ENCODE measurements at places on chromosomes 11 and 22.

GRCh38 chr22:36977401-36977861 is 41.8 kb downstream of the TST start:
- DNase-seq, result peak; percentile 76

DNA sequence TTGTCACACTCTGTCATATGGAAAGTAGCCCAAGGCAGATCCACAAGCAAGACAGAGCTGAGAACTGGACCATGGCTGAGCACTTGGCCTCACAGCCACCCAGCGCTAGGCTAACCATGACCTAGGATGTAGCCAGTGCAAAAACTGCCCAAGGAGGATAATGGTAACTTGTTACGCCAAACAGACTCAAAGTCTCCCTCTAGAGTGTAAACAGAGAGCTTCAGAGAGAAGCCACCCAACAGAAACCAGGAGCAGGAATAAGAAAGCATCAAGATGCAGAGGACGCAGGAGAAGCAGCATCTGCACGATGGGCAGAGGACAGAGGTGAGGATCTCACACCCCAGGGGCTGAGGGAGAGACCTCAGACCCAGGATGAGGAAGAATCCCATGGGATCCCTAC is 97.9 kb downstream of the RCN1 start:
- DNase-seq, result no peak

- no peak for DNase-seq
Observed at GRCh38 chr22:33038131-33038772, 19.9 kb downstream of the SYN3 start.

GRCh38 chr11:116595305-116595880 is 177.4 kb downstream of the BUD13 start:
- DNase-seq, result no peak

- no peak for DNase-seq
Observed at GRCh38 chr22:29563652-29564460, 10.3 kb upstream of the THOC5 start.

DNA sequence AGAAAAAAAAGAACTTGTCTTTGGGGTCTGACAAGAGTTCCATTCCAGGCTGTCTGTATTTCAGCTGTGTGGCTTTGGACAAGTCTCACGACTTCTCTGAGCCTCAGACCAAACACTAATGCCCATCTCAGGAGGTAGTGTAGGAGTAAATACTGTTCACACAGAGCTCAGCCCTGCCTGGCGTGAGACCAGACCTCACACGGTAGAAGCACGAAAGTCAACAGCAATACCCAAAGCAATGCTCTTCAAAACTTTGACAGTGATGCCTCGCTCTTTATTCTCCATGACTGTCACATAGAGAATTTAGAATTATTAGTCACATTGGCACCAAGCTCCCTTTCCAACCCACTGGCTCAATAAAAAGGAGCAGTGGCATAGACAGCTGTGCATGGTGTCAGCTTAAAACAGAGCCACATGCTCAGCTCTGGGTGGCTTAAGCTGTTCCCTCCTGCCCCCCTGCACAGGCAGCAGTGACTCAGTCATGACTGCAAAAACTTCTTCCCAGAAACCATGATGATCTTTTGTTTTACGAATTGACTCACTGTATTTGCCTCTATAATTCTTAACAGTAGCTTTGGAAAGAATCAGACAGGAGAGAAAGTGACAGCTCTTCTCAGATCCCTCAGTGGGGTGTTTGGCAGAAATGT is 74.0 kb upstream of the PHF21B start:
- no peak for DNase-seq

DNA sequence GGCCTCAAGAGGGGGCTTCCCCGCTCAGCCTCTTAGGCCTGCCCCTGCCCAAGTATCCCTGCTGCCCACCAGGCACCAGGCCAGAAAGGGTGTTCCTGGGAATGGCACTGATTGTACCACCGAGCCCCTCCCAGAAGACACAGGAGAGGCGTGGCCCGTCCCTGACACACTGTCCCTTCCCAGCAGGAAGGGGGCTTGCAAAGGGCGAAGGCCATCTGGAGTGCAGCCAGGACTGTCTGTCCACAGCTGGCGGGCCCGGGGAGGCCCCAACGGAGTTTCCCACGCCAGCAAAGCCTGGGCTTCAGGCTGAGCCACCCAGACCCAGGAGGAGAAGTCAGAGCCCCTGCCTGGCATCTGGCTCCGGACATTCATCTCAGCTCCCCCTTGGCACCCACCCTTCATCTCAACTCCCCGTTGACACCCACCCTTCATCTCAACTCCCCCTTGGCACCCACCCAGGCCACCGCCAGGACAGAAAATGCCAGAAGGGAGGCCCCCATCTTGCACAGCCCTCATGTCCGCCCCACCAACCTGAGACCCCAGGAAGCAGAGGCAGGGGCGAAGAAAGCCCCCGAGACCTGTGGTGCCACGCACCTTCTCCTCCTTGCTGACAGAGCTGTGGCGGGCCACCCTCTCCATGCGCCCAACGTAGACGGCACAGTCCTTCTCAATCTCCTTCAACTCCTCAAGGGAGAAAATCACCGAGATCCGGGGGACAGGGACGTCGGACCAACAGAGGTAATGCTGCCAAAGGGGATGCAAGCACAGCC is 19.4 kb downstream of the TUBGCP6 start:
- no peak for DNase-seq

- no peak for DNase-seq
Observed at GRCh38 chr11:133234883-133235282, 297.4 kb downstream of the OPCML start.

- DNase-seq, result no peak
Observed at GRCh38 chr11:95976550-95976949, 52.6 kb upstream of the MTMR2 start.

DNA sequence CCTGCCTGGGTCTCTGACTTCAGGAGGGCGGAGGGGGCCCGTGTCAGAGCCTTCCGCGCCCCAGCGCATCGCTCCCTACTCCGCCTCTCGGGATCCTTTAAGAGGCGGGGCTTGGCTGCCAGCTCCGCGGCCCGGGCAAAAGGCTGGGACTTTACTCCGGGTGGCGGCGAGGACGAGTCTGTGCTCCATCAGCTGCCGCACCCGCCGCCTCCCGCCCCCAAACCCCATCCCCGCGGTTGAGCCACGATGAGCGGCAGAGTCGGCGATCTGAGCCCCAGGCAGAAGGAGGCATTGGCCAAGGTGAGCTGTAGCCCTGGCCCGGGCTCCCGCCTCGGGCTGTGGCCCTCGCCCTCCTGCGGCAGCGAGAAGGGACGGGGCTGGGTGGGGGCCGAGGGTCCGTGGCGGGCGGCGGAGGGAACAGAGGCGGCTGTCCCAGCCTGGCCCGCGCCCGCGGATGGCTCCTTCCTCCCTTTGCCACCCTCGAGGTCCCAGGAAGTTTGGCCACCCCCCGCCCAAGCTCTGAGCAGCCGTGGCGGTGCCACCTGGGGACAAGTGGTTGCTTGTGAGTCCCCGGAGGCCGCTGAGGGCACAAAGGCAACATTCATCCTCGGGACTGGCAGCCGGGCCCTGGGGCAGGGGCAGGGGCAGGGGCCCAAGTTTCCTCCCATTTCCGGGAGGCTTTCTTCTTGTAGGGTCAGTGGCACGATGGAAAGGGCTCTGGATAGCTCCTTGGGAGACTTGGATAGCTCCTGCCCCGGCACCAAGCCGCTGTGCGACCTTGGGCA is at the start of gene SEC14L2:
Gene SEC14L2, plus strand, starts transcription at position 148 of the 785 bp plus-strand sequence. Its CDS starts 99 bp downstream, at position 247.
- DNase-seq, result peak; percentile 82

DNA sequence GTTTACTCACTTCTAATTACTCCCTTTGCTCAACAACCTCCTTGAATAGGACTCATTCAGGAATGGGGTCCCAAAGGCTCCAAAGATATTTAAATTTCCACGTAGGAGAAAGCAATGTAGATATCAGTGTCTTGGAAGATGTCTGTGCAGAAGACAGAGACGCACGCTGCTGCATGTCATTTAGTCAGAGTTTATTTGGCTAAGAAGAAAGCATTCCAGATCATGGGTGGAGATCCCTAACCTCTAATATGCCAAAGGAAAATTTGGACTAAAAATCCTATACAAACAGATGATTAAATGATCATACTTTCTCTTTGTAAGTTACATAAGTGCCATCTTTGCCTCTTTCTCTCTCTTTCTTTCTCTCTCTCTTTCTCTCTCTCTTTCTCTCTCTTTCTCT is at the start of gene OR10D3:
Gene OR10D3, plus strand, starts transcription at position 278 of the 400 bp plus-strand sequence. CDS start 1,925 bp downstream, outside the sequence.
- no peak for DNase-seq

- no peak for DNase-seq
Observed at GRCh38 chr22:22999523-22999922, 70.8 kb upstream of the GNAZ start.

DNA sequence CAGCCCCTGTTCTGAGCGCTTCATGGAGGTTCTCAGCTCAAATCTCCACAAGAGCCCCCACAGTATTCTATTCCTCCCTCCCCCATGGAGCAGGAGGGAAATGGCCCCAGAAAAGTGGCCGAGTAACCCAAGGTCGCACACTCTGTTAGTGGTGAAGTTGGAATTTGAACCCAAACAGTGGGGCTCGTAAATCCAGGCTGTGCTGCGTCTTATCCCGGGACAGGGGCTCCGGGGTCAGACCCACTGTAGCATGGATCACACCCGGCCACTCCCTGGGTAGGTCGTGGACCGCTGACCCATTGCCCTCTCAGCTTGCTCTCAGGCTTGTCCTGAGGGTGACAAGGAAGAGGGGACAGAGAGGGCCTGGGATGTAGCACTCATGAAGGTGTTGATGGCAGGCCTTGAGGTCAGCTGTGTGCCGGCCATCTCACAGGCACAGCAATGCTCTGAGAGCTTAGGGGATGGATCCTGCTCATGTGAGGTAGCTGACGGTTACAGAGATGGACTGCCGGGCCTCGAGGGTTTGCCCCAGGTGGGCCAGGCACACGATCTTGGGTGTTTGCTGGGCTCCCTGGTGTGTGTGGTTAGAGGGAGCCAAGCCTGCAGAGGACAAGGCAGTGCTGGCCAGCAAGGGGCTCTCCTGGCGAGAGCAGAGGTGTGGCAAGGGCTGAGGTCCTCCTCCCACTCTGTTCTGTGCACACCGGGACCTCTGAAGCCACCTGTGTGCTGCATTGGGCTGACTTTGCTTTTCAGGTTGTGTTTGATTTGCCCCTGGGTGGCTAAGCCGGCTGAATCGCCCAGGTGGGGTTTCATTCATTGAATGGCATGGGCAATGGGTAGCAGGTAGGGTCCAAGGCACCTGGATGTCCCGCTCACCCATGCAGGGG is 2.3 kb upstream of the FGF19 start:
- no peak for DNase-seq

GRCh38 chr11:19547044-19547443 is 165.6 kb upstream of the NAV2 start:
- peak; percentile 47 for DNase-seq

DNA sequence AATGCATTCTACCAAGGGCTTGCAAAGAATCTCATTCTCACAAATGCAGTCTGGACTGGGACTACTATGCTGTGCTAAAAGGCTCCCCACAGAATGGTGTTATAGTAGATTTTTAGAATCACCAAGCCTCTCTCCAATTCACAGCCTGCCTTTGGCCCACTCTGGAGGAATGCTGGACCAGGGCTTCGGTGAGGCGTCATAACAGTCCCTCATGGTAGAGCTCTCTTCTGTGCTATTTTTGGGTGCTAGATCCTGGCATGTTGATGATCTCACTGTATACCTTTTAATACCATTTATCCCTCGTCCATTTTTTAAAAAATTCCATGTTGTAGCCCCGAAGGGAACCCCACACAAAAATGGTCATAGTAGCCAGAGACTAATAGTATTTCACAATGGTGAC is 17.6 kb downstream of the MAP6 start:
- no peak for DNase-seq

DNA sequence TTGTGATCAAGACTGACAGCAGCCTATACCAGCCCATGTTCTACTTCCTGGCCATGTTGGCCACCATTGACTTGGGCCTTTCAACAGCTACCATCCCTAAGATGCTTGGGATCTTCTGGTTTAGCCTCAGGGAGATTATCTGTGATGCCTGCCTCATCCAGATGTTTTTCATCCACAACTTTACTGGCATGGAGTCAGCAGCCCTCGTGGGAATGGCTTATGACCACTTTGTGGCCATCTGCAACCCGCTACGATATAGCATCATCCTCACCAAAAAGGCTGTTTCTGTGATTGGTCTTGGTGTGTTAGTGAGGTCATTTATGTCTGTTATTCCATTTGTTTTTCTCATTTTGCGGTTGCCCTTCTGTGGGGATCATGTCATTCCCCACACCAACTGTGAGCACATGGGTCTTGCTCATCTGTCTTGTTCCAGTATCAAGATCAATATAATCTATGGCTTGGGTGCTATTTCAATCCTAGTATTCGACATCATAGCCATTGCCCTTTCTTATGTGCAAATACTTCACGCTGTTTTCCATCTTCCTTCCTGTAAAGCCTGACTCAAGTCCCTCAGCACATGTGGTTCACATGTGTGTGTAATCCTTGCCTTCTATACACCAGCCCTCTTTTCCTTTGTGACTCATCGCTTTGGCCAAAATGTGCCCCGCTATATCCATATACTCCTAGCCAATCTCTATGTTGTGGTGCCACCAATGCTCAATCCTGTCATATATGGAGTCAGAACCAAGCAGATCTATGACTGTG is 23.6 kb downstream of the OR52E1 start:
- DNase-seq, result no peak

GRCh38 chr22:20758688-20759087 is 15.2 kb upstream of the SERPIND1 start:
- no peak for DNase-seq

DNA sequence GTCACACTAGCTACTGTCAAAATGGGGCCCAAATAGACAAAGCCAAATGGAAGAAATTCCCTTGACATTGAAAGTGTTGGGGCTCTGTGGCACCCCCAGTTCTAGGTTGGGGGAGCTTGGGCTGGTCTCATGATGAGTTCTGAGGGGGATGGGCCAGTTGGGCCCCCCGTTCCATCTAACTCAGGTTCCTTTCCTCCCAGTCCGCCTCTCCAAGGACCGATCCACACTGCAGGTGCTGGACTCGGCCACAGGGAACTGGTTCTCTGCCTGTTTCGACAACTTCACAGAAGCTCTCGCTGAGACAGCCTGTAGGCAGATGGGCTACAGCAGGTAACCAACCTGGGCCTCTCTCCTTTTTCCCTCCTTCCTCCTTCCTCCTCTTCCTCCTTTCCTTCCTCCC is 17.7 kb upstream of the SMIM35 start:
- DNase-seq, result no peak

DNA sequence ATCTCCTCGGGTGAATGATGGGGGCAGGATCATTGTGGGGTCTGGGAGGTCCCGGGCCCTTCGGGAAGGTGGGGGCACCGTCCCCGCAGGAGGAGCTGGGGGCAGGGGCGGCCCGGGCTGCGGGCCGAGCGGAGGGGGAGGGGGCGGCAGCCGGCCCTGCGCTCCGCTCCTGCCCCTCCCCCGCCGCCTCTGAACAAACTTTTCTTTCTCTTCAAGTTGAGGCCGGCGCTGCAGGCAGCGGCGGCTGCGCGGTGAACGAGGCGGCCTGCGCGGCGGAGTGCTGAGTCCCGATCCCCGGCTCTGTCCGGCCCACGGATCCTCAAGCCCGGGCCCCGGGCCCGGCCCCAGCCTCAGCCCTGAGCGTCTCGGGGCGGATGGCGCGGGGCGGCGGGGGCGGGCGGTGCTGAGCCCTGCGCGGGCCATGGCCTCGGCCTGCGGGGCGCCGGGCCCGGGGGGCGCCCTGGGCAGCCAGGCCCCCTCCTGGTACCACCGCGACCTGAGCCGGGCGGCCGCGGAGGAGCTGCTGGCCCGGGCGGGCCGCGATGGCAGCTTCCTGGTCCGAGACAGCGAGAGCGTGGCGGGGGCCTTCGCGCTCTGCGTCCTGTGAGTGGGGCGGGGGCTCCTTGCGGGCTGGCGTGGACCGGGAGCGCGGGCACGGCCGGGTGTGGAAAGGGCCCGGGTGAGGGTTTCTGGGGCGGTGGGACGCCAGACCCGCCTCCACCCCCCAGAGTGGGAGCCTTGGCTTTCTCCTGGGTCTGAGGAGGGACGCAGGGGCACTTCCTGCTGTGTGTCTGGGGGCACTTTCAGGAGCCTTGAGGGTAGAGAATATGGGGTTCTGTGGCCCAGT is at the start of gene INPPL1:
Gene INPPL1, plus strand, starts transcription at position 204 of the 847 bp plus-strand sequence. Its CDS starts 218 bp downstream, at position 422.
- peak; percentile 77 for DNase-seq

Data from Right ventricle myocardium superior (tissue), 1 donor.